ENCODE measurements at places on chromosomes 12 and 14. TPM values are rescaled to one million over a fixed set of nuclear protein-coding genes. Genes with fewer than 3 reads are reported as not detected.

Gene FANCM
- 3.1 TPM for total RNA-seq

Gene CPM
- total RNA-seq, result 12.3 TPM

Gene KCNJ8
- total RNA-seq, result not detected

Gene KRT80
- total RNA-seq, result 80.0 TPM

Gene ENDOU
- total RNA-seq, result not detected

Gene CIROP
- total RNA-seq, result not detected

Gene CISTR
- not detected for total RNA-seq

Gene ASCL1
- total RNA-seq, result not detected

Gene PLEKHD1
- total RNA-seq, result 0.07 TPM

Gene ERO1A
- 162 TPM for total RNA-seq
